Activated naive CD8-positive, alpha-beta T cell treated with anti-CD3 and anti-CD28 coated beads, Interleukin-2, amount 10 ng/mL, durations not matched to agents 7 days and 5 days (primary cell): ENCODE measurements at places on chromosomes 16 and 17. TPM values are rescaled to one million over a fixed set of nuclear protein-coding genes. Genes with fewer than 3 reads are reported as not detected.
A peak's percentile ranks its signal among the peaks of the same experiment; 100 is the strongest.

The SECTM1 gene
- total RNA-seq: 0.86 TPM

GRCh38 chr16:11084876-11085485 lies 140.6 kb downstream of the CLEC16A start:
- no peak for DNase-seq
- no peak overlapping the region for H3K4me3 ChIP-seq
- H3K36me3 ChIP-seq: peaks cover 13% of the 10 kb centered on the region

- no peaks in the 10 kb centered on the region for H3K4me1 ChIP-seq
- peaks cover 2% of the 10 kb centered on the region for H3K27me3 ChIP-seq
- H3K4me3 ChIP-seq: no peak overlapping the region
- no peak overlapping the region for H3K27ac ChIP-seq
- no peak for DNase-seq
- no peaks in the 10 kb centered on the region for H3K36me3 ChIP-seq
Observed at GRCh38 chr17:52106072-52106471, 52.4 kb downstream of the CA10 start.

The XPO6 gene
- total RNA-seq: 280 TPM

GRCh38 chr17:2905696-2906501 lies 109.7 kb downstream of the RAP1GAP2 start:
- DNase-seq: no peak
- peaks cover 5% of the 10 kb centered on the region for H3K4me1 ChIP-seq
- H3K27ac ChIP-seq: no peak overlapping the region
- H3K4me3 ChIP-seq: no peak overlapping the region
- no peaks in the 10 kb centered on the region for H3K27me3 ChIP-seq

- H3K27ac ChIP-seq: no peak overlapping the region
- H3K4me1 ChIP-seq: peaks cover 7% of the 10 kb centered on the region
- H3K27me3 ChIP-seq: no peaks in the 10 kb centered on the region
- no peak for DNase-seq
- H3K36me3 ChIP-seq: peaks cover 44% of the 10 kb centered on the region
Observed at GRCh38 chr17:80339731-80340456, 75.1 kb upstream of the ENDOV start.

DNA sequence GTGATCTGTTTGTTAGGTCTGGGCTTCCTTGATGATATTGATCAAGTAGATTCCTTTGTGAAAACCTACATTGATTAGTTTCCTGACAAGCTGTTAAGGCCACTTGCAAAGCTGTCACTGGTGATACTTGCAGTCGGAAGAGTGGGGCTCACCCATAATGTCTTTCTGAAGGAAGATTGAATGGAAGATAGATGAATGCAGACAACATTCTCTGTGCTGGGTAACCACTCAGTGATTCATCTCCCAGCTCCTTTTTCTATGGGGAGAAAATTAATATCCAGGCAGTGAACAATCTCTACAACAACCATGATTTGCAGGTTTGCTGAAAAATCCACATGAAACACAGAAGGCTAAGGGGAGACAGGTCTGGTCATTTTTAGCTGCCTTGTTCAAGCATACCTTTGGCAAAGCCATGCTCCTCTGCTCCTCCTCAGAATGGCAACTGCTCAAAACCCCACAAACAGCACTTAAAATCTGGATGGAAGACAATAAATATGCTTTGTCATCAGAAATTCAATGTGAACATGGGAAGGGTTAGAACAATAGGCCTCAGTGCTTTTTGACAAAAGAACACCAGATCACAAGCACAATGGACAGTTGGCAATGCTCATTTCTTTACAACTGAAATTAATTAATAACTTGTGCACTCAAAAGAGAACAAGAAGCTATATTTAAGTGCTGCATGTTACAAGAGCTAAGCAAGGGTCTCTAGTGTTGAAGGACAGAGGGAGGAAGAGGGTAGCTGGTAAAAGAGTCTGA lies 495.4 kb downstream of the TOX3 start:
- no peak for DNase-seq
- no peak overlapping the region for H3K4me3 ChIP-seq
- H3K4me1 ChIP-seq: no peaks in the 10 kb centered on the region

The STX1B gene
- 3.1 TPM for total RNA-seq

DNA sequence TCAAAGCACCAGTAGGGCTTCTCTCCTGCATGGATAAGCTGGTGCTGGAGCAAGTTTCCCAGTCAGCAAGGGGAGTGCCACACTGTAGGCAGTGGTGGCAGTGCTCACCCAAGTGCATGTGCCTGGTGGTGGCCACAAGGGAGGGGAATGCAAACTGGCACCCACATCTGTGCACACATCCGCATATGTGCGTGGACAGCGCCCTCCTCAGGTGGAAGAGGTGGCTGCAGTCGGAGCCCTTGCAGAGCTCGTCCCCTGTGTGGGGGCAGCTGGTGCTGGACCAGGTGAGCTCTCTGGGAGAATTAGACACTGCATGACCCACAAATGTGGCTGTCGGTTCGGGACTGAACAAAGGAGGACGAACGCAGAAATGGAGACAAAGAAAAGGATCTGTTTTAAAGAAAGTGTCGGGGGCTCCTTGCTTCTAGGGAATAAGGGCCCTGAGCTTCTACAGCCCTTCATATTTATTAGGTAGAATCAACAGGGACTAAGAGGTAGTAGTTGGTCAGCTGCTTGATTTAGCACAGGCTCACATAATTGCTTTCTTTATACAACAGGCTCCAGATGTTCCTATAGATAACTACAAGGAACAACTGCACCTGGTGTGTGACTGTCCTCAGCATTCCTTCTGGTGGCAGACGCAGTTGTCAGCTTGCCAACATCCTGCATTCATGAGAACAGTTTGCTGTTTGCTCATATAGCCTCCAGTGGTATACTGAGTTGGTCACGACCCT lies 5.3 kb upstream of the ZNF689 start:
- H3K27ac ChIP-seq: no peak overlapping the region
- no peak overlapping the region for H3K4me3 ChIP-seq
- DNase-seq: peak; percentile 82

DNA sequence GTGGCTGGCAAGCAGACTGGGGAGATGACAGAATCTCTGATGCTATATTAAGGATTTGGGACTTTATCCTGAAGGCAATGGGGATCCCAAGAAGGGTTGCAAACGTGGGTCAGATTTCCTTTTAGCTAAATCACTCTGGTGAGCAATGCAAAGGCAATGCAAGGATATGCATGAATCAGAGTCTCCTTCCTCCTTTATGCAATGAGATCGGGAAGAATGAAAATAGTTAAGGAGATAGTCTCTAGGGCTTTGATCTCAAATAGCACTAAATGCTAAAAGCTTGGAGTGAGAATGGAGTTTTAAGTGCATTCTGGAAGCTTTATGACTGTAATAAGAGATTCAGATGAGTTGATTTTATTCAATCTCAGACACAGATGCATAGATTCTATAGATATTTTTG lies 27.2 kb upstream of the SHISA9 start:
- no peak overlapping the region for H3K27ac ChIP-seq
- peaks cover 8% of the 10 kb centered on the region for H3K27me3 ChIP-seq
- no peaks in the 10 kb centered on the region for H3K4me1 ChIP-seq
- no peak overlapping the region for H3K4me3 ChIP-seq

The RAMP2 gene
- total RNA-seq: not detected
